ENCODE measurements at places on chromosomes 12 and 14.

GRCh38 chr14:104650981-104651875, 38.2 kb upstream of the INF2 start:
- DNase-seq: no peak

GRCh38 chr14:51597261-51598001, 54.3 kb upstream of the FRMD6 start:
- DNase-seq: no peak

- no peak for DNase-seq
These were observed 42.5 kb upstream of the AKAP6 start for GRCh38 chr14:32286602-32287001.

DNA sequence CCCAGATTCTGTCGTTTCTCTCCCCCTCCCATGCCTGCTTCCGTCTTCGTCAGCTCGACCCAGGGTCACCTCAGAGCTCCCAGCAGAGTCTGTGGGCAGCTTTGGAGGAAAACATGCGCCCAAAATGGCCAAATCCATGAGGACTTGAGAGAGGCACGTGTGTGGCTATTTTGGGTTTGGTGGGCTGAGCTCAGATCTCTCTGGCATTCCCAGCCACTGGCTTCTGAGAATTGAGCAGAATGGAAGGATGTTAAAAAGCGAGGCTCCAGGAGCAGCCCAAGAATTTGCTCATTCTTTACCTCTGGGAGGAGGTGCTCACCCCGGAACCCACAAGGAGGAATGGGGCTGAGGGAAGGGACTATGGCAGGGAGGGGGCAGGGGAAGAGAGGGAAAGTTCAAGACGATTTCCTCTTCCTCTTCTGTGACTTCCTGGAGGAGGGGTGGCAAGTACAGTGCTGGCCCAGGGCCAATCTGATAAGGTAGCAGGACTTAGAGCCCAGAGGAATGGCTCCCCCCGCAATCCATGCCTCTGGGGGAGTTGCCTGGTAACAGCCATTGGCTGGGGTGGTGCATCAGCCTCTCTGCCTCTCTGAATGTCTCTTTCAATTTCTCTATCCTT, 20.1 kb downstream of the TSPAN9 start:
- DNase-seq: no peak

DNA sequence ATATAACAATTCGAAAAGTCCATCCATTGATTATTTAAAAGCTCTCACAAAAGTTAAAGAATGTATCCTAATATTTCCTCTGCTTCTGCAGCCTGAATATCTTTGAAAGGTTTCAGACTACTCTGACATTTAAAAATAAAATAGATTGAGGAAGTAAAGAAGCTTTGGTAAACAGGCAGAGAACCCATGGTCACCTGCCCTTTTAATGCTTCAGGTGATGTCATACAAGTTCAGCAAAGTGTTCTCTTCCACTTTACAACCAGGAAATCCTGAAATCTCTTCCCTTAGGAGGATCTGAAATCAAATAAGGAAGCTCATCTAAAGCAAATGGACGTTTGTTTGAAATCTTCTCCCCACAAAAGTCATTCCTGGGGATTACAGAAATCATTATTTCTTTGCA, 322.4 kb downstream of the PDZRN4 start:
- no peak for DNase-seq

GRCh38 chr12:108235197-108235984, 103.7 kb downstream of the CMKLR1 start:
- DNase-seq: no peak

DNA sequence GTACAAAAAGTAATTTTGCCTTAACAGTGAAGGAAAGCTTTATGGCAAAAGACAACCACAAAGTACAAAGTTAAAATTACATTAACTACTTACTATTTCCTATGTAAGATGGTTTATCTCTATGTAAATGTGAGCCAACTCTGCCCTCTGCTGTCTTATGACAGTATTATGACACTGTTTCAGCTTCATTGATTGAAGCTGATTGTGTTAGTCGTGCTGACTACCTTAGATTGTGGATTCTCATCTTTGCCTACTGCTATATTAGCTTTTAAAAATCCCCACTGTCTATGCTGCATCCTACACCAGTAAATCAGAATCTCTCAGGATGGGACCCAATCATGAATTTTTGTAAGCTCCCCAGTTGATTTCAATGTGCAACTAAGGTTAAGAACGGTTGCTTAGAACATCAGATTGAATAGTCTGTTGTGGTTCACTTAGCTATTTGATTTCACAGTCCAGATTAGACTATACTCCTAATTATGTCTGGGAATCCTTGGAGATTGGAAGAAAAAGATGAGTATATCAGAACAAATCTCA, 12.2 kb upstream of the SPTB start:
- no peak for DNase-seq

- no peak for DNase-seq
These were observed 14.1 kb downstream of the FBXW8 start for GRCh38 chr12:116924558-116925453.

- DNase-seq: no peak
These were observed 65.7 kb downstream of the TNFAIP2 start for GRCh38 chr14:103188810-103189480.

DNA sequence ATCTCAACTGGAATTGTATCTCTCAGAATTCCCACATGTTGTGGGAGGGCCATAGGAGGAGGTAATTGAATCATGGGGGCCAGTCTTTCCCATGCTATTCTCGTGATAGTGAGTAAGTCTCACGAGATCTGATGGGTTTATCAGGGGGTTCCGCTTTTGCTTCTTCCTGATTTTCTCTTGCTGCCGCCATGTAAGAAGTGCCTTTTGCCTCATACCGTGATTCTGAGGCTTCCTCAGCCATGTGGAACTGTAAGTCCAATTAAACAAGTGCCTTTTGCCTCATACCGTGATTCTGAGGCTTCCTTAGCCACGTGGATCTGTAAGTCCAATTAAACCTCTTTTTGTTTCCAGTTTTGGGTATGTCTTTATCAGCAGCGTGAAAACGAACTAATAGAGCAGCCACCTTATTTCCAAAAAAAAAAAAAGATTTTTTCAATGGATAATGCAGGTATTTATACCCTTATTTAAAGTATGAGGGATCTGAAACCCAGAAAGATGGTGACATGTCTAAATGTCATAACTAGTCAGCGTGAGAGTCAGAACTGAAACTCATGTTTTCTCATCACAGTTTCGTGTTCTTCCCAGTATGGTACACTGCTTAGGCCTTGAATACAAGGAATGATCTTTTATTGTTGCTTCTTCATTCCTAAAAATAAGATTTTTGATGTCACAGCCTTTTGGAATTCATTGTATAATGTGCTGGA, 89.6 kb downstream of the ERC1 start:
- DNase-seq: no peak

DNA sequence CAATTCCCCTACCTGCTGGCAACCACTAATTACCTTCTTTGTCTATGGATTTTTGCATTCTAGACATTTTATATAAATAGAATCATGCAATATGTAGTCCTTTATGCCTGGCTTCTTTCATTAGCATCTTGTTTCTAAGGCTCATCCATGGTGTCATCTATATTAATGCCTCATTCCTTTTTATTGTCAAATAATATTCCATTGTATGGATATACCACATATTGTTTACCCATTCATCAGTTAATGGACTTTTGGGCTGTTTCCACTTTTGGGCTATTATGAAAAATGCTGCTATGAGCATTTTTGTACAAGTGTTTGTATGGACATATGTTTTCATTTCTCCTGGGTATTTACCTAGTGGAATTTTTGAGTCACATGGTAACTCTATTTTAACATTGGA, 18.0 kb downstream of the CYP46A1 start:
- DNase-seq: no peak

DNA sequence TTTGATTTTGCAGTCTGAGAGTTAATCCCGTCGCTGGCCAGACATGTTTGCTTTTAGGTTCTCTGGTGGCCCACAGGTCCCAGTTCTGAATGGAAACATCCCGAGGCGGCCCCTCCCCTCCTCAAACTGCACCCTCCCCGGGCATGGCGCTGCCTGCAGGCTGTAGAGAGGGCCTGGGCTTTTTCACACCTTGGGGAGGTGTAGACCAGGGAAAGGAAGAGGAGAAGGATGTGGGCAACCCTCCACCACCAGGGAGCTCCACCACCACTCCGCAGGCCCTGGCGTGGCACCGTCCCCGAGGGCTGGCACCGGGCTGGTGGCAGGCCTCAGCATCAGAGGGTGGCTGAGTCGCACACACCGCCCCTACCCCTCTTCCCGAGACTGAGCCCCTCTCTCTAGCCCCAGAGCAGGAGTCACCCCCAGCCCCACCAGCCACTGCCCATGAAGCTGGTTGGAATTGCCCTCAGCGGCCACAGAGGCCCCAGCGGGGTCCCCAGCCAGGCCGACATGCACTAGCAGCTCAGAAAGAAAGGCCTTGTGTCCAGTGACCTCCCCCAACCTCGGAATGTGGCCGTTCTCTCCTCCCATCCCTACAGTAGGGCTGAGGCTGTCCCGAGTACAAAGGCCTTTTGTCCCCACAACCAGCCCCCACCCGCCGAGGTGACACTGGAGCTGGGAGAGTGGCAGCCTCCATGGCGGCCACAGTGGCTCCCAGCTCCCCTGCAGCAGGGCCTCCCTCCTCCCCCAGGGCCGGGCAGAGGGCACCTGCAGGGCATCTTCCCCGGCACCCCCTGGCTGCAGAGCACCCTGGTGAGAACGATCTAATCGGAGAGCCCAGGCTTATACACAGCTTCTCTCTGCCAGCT, 23.5 kb upstream of the INF2 start:
- DNase-seq: no peak

DNA sequence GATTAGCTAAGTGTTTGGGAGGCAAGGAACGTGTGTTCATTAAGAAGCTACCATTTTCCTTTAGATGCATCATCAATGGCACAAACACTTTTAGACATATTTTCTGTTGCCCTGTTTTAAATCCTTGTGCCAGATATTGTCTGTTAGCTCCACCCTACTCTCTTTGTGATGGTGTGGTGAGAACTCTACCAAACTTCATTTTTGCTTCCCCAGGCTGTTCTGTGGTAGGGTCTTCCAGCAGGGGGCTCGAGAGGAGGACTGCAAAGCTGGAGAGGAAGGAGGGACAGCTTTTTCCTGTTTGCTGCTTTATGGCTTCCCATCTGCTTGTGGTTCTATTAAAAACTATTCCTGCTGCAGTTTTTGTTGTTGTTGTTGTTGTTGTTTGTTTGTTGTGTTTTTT, 23.8 kb upstream of the STRAP start:
- no peak for DNase-seq

DNA sequence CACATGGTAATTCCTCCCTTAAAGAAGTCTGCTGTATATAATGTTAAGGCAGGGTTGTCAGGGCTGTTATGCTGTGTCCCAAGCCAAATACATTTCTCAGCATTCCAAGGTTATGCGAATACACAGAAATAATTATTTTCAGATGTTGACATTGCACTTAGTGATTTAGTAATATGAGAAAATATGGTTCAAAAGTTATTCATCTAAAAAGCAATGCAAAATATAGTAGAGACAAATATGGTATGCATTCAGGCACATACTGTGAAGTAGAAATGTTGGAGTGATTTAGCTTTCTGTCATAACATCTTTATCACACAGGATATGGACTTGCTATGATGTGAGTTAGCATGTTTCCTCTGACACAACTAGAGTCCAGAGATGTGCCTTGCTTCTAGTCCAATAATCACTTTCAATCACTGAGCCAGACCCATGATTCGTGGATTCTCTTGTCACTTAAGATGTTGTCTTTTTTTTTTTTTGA, 70.0 kb downstream of the PDE3A start:
- DNase-seq: no peak

DNA sequence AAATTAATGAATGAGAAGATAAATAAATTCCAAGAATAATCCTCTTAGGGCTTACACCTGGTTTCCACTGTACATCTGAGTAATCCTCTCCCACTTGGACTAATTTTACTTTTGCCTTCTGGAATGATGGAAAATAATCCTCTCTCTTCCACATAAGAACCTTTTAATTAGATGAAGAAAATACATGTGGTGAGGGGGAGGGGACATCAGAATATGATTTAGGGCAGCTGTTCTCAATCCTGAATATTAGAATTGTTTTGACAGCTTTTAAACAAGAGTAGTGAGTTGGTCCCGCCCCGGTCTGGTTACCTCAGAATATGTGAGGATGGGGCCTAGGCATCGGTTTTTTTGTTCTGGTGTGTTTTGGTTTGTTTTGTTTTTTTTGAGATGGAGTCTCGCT, 51.5 kb downstream of the HECTD4 start:
- DNase-seq: no peak

DNA sequence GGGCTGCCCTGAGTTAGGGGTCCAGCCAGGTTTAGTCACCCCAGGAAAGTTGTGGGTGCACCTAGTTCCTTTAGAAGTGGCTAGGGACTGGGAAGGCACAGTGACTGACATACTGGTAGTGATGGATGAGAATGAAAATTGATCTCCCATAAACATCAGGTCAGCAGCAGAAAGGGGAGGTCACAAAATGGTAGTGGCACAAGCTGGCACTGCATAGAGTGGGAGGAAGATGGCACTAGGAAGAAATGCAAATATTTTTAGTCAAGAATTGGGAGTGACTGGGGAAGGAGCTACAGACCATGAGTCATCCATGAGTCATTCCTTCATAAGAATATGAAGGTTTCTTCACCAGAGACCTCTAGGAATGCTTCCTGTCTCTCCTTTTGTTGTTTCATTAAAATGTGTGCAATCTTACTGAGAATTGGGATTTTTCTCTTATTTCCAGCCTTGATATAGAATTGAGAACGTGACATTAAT, 198.3 kb upstream of the AMIGO2 start:
- no peak for DNase-seq

- no peak for DNase-seq
These were observed 261.4 kb upstream of the USP15 start for GRCh38 chr12:61998791-61999190.

DNA sequence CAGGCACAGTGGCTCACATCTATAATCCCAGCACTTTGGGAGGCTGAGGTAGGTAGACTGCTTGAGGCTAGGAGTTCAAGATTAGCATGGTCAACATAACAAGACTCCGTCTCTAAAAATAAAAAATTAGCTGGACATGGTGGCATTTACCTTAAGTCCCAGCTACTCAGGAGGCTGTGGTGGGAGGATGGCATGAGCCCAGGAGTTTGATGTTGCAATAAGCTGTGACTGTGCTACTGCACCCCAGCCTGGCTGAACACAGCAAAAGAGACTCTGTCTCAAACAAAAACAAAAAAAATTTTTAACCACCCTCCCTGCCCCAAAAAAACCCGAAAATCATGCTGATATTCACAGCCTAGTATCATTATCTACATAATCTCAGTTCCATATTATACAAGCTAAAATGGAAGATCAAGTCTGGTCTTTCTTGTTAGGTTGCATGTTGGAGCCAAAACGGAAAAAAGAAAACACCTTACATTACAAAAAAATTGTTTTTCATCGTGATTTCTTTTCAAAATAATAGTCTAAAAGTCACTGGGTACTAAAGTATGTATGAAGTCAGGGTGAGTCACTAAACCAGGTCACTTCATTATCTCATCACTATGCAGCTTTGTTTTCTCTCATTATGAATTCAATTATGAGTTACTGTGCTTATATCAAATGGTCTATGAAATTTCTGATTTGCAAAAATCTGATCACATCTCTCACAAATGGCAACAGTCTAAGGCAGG, 13.8 kb downstream of the GXYLT1 start:
- no peak for DNase-seq

Measured in suprapubic skin (tissue), 4 donors.